ENCODE measurements at places on chromosomes 5 and 9.

- no peak for DNase-seq
Observed at GRCh38 chr9:115157245-115157674, 39.3 kb upstream of the TNC start.

DNA sequence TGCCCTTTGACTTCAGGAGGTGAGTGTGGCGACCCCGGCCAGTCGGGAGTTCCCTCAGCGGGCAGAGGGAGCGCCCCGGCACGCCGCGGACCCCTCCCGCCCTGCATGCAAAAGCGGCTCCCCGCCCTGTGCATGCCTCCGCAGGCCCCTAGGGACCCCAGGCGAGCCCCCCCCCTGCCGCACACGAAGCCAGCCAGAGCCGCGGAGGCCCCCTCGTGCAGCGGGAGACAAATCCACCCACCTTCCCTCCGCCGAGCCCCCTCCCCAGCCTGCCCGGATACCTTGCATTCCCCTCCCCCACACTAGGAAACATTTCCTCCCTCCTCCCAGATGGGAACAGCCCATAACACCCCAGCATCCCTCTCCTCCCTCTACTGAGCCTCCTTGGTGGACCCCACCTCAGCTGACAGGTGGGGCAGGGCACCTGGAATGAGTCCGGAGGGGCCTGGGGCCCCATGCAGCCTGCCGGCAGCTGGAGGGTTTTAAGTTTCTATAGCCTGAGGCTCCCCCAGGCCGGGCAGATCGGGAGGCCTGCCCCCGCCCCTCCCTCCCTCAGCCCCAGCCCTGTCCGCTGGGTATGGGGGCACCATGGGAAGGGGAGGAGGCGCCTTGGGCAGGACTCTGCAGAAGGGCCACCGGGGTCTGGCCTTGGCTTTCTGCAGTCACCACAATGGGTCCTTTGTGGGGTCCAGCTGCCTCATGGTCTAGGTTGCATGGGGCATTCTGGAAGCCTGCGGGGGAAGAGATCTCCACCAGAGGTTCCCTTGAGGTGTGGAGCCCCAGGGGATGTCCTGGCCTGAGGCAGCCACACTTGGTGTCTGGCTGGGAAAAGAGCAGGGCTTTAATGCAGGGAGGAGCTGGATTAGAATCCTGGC is 601 bp downstream of the ERGIC1 start:
- DNase-seq = no peak

DNA sequence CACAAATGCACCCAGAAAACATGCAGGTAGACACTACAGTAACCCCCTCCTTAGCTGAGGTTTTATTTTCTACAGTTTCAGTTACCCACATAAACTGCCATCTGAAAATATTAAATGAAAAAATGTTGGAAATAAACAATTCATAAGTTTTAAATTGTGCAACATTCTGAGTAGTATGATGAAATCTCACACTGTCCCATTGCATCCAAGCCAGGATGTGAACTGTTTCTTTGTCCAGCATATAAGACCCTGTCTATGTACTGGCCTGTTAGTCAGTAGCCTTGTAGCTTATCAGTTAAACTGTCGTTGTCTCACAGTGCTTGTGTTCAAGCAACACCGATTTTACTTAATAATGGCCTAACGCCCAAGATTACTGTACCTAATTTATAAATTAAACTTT is 630.5 kb downstream of the ANXA1 start:
- DNase-seq = no peak

DNA sequence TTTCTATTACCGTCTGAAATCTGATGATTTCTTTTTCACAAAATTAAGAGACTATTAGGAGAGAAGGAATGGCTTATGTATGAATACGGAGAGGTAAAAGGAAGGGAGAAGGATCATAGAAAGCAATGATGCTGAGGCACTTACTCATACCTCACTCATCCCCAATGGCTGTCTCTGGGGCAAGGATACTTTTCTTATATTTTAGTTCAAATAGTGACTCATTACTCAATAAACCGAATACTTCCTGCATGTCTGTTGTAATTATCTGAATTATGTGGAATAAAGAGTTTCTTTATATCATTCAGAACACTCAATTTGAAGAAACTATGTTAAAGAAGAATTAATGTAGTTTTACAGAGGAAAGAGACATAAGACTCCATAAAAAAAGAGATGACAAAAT is 284.5 kb upstream of the NUDT12 start:
- no peak for DNase-seq

DNA sequence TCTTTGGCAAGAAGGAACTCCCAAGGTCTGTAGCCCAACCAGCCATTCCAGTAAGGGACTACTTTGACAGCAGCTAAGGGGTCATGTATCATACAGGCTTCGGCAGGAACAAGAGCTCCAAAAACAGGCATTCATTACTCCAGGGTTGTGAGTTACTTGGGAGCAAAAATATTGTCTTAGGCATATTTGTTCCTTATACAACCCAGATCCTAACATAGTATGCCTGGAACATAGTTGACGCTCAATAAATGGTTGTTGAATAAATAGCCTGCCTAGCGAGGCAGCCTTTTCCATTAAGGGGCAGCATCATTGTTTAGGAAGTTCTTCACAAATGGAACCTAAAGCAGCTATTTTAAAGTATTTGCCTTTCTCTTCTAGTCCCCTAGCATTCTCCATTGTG is 35.8 kb upstream of the FER start:
- no peak for DNase-seq

GRCh38 chr9:19108038-19108437 is 5.3 kb upstream of the HAUS6 start:
- DNase-seq = no peak

Measured in CD8-positive, alpha-beta memory T cell (primary cell).